ENCODE measurements at places on chromosomes 6 and 20.
A peak's percentile ranks its signal among the peaks of the same experiment; 100 is the strongest.

DNA sequence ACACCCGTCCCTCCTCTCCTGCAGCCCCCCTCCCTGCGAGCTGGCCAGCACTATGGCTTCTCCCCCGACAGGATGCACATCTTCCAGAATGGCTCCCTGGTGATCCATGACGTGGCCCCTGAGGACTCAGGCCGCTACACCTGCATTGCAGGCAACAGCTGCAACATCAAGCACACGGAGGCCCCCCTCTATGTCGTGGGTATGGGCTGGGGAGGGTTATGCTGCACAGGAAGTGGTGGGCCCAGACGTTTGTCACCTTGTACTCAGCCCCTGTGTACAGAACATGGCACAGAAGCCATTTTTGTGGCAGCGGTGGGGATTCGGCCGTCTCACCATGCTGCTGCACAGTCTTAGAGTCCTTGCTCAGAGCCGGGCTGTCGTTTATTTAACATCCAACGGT lies 29.0 kb upstream of the SRF start:
- DNase-seq, result no peak

- no peak for DNase-seq
Observed at GRCh38 chr6:11350294-11350693, 117.8 kb upstream of the NEDD9 start.

DNA sequence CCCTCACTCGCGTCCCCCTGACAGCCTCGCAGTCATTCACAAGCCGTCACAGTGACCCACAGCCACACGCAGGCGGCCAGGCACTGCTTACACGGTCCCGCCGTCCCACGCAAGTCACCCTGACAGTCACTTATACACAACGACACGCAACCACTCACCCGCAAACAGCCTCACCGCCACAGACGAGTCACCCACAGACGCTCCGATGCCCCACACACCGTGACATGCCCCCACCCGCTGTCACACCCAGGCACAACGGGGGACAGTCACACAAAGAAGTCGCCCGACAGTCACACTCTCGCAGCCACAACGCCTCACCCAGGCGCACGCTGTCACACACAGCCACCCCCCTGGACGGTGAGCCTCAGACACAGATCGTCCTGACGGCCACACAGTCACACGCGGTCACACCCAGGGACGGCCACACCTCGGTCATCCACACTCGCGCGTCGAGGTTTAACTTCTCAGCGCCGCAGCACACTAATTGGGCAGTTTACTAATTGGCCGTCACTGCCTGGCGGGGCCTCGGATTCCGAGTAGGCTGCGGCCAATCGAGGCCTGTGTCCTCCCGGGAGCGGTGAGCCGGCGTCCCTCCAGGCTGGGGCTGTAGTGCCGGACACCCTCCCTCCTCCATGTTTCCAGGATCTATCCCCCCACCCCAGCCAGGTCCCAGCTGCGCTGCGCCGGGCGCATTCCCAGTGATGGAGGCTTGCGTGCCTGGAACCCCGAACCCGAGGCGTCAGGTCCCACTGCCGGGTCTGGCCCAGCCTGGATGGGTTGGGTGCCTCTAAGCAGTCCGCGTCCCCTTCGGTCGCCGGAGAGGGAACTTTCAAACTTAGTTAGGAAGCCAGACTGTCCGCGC lies 790 bp downstream of the TOX2 start:
- DNase-seq, result peak; percentile 53

DNA sequence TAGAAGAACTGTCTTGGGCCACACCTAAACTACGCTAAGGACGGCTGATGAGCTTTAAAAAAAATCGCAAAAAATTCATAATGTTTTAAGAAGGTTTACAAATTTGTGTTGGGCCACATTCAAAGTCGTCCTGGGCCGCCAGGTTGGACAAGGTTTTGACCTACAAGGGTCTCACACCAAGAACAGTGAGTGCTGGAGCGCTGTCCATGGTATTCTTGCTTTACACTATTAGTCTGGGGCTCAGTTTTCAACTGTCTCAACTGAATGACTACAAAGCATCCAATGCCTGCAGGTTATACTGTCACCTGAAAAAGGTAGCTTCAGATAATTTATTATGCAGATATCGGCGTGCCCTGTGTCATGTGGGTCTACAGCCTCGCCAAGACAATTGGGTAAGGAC lies 3.7 kb upstream of the FAXC start:
- no peak for DNase-seq

DNA sequence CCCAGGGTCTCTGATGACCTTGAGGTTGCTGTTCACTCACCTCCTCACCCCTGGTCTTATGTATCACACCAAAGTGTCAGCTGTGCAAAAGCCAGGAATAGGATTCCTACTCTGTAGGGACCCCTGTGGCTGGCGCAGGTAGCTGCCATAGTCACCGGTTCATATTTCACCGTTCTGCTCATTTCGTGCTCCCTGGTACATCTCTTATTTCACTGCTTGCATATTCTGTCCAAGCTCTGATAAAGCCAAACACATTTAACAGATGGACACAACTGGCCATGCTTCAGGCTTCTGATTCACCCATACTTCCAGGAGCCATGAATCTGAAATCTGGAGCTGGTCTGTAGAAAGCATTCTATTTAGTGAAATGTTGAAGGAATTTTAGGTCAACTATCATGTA lies 20.5 kb downstream of the SLC22A3 start:
- DNase-seq, result no peak

- DNase-seq, result no peak
Observed at GRCh38 chr20:50837532-50838321, 42.9 kb downstream of the BCAS4 start.

DNA sequence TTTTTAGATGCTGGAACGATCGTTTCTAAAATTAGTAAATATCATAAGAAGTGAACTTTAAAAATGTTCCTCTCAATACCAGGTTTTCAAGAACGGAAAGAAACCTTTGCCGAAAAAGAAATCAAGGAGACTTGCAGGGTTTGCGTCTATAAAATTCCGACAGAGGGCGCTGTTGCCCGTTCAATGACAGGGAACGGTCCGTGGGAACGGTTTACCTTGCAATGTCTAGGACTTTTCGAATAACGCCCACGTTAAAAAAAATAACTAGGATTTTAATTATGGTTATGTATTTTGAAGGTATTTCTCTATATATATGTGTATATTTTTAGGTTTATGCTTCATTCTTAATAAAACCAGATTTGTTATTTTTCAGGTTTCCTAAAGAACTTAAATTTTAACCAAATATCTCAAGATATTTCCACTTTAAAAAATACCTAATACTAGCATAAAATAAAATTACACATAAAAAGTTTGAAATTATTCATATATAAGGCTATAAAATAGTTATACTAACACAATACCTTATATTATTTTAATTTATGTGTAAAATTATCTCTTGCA lies 2.5 kb upstream of the TFAP2B start:
- peak; percentile 6 for DNase-seq

- no peak for DNase-seq
Observed at GRCh38 chr6:130617658-130618057, 209.5 kb upstream of the SMLR1 start.

DNA sequence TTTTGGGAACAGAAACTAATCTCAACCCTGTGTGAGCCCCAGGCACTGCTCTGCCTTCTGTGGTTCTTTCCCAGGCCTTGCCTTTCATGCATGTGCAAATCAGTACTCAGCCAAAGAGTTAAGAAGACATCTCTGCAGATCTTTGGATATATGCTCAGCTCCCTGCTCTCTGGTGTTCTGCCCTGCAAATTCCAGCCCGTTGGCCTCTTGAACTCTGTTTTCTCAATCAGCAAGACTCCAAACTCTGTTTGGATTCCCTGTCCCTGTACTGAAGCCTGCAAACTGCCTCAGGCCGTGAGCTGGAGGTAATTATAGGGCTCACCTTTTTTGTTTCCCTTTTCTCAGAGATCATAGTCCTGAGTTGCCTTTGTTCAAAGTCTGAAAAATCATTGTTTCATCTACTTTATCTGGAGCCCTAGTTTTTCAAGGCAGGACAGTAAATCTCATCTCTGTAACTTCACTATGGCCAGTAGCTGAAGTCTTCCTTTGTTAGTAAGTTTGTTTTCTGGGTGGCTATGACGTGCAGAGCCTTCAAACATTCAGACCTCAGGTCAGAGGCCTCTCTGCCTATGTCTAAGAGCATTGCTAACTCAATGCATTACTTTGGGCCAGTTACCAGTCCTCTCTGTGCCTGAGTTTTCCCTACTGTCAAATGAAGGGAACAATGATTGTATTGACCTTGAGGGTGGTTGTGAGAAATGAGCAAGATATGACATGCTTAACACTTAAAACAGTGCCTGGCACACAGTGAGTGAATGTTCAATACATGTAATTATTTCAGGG lies 15.9 kb upstream of the MDFI start:
- no peak for DNase-seq

- DNase-seq, result no peak
Observed at GRCh38 chr20:2619961-2620595, 32.4 kb upstream of the NOP56 start.

DNA sequence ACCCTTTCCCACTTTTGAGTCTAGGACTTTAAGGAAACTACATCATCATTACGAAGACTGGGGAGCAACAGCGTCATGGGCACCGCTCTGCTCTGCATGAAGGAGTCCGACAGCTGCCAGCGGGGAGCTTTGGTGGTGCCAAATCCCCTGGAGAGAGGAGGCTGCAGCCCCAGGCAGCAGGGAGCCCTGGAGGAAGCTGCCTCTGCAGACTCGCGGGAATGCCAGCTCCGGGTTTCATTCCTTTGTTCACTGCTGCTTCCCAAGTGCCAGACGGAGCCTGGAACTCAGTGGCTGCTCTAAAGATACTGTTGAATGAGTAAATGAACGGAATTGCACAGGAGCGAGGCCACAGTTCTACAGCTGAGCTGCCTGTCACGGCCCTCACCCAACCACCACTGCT lies 196.5 kb upstream of the THBS2 start:
- no peak for DNase-seq

- no peak for DNase-seq
Observed at GRCh38 chr6:166803471-166803870, 152.9 kb downstream of the RNASET2 start.

DNA sequence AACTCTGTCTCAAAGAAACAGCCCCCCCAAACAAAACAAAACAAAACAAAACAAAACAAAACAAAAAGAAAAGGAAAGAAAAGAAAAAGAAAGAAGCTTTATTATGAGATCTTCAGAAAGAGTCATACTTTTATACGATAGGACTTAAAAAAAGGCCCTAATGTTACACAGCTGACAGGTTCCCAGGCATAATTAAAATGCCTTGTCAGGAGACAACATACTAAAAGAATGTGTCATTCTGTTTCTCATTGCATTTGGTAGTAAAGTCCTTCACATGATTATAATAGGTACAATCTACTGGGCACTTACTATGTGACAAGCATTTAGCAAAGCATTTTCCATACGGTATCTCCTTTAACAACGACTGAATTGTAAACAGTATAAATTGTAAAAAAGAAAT lies 36.4 kb upstream of the RPN2 start:
- no peak for DNase-seq

DNA sequence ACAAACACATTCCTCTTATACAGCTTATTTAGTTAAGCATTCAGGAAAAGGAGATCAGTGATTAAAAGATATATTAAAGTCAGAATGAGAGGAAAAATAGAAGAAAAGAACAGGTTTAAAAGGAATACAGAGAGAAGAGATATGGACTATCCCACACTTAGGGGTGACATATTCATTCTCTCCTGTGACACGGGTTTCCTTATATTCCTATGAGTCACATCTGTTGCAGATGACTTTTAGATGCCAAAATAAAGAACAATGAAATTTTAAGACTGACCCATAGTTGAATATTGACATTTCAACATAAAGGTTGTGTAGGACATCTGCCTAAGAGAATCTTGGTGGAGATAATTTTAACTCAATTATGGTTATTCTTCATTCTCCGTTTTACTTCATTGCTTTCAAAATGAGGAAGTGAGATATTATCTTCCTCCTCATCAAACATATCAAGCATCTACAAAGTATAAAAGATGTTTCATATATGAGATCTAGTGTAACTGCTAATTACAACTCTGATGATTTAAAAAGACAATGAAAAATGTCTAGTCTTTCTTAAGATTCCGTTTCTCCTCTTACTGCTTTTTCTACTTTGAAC lies 1336.7 kb upstream of the CITED2 start:
- DNase-seq, result no peak

- no peak for DNase-seq
Observed at GRCh38 chr6:22878324-22878701, 308.9 kb downstream of the HDGFL1 start.

DNA sequence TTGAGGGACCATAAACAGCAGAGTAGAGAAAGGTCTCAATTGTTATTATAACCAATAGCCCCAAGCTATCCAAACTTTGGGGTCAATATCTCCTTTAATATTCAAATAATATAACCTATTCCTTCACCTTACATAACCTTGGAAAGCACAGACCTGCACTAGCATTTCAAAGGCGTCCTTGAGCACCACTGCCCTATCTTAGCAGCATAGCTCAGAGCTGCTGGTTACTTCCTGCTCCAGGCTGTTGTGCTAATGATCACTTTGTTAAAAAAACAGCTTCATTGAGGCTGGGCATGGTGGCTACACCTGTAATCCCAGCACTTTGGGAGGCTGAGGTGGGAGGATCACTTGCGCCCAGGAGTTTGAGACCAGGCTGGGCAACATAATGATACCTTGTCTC lies 10.5 kb downstream of the SLC35D3 start:
- DNase-seq, result no peak

DNA sequence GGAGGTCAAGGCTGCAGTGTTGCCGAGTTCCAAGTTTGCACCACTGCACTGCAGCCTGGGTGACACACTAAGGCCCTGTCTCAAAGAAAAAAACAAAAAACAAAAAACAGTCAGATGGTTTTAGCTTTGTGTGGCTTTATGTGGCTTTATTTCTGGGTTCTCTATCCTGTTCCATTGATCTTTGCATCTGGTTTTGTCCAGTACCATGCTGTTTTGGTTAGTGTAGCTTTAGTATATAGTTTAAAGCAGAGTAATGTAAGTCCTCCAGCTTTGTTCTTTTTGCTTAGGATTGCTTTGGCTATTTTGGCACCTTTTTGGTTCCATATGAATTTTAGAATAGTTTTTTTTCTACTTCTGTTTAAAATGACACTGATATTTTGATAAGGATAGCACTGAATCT lies 225.5 kb downstream of the HDGFL1 start:
- no peak for DNase-seq

GRCh38 chr6:6861351-6861894 lies 246.3 kb upstream of the RREB1 start:
- DNase-seq, result no peak

- no peak for DNase-seq
Observed at GRCh38 chr20:60372822-60373221, 414.6 kb downstream of the CDH26 start.

DNA sequence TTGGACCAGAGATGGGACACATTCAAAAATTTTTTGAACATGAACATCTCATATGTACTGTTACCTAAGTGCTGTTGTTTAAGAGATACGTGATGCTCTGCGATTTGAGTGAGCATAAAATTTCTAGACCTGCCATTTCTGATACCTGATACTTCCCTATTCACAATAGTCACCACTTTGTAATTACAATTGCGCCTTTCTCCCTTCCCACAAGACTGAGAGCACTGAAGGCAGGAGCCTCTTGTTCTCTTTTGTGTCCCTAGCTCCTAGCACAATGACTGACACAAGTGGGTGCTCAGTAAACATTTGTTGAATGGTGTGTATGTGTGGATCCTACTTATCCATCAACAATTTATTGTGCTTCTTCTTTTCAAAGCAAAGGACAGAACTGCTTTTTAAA lies 92.8 kb upstream of the TMEM30A start:
- DNase-seq, result no peak
